ENCODE measurements at places on chromosomes 7 and 10.

DNA sequence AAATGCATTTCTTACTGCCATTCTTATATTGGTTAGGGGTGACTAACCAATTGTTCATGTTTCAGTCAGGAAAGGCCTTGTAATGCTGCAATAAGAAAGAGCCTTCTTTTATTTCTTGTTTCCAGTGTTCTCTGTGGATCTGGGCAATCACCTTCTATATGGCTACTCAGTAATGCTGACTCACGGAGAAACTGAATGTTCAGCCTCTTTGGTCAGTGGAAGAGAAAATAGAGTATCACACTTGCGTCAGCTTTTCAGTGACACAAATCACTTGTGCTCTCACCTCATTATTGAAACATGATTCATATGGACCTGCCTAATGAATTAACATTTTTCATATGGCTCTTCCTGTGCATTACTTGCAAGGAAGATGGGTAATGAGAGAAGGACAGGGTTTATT, 243.9 kb upstream of the POT1 start:
- DNase-seq = no peak

DNA sequence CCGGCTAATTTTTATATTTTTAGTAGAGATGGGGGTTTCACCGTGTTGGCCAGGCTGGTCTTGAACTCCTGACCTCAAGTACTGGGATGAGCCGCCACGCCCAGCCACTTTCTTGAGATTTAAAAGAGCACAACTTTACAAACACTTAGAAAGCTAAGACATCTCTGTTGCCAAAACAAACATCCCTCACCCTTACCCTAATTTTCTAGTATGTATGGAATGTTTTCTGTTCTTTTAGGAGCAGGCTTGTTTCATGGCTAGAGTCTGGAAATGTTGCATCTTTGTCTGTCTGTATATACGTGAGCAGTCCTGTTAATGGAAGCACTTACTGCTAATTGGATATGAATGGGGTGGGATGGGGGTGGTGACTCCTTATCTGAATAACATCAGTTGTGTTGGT, 2.9 kb downstream of the OLAH start:
- DNase-seq = no peak

- no peak for DNase-seq
Measured at GRCh38 chr10:6565588-6565987, 14.5 kb downstream of the PRKCQ start.

DNA sequence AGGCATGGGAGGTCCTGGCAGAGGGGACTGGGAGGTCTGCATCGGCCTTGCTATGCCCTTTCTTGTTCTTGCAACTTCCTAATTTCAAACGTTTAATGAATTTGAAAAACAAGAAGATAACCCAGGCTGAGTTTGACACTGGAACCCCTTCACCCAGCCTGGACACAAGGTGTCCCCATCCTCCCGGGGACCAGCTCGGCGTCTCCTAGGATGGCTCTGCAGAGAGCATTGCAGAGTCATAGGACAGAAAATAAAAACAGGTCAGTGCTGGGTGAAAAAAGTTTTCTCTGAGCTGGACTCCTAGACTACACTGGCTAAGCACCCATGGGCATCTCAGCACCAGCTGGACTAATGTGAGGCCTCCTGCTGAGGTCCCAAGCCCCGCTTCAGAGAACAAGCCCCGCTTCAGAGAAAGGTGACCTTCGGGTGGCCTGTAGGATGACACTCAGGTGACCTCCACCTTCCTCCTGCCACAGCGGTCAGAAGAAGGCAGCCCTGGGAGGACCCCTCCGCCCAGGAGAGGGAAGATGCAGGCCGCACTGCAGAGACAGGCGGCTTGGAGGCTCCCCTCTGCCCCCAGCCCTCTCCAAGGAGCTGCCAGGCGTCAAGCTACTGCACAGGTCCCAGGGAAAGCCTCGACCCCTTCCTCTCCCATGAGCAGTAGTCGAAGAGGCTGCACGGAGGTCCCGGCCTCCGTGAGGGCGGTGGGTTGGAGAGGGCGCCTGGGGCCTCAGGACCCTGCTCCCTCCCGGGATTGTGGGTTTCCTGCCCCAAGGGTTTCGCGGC, 9.3 kb upstream of the UNCX start:
- DNase-seq = no peak

DNA sequence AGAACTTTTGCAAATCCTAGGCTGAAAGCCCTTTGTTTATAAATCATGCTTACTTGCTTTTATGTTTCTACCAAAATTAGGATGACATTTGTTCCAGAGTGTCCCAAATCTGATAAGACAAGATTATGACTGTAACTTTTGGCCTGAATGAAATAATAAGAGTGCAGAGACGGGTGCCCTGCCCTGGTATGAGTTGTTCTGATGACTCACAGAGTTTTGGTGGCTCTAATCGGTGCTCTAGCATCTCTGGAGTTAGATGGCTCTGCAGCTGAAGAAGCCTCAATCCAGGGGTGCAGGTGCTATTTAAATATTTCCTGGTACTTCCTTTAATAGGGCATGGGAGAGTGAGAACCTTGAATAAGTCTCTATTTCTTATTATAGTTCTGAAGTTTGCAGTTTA, 102.2 kb upstream of the ELMO1 start:
- DNase-seq = no peak

- no peak for DNase-seq
Measured at GRCh38 chr10:110576220-110576619, 8.7 kb downstream of the SMC3 start.

DNA sequence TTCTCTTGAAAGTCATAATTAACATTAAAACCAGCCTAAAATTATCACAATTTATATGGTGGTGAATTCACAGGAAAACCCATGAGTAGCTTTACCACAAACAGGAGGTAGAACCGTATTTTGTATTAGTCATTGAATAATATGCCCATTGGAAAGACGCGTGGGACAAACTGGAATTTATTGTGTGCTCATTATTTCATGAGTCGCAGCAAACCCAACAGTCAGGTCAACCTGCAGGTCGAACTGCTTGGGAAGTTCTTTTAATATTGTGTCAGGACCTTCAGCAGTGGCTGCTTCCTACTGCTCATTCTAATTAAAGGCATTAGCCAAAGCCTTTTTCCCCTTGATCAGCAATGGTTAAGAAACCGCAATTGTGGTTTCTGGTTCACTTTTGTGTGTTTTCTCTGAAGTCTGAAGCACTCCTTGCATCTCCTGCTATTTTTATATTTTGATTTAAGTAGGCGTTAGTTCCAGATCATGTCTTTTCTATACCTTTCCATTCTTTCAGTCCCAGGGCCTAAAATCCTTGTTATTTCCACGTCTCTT, 100.1 kb downstream of the RAB11FIP2 start:
- no peak for DNase-seq

- DNase-seq = no peak
Measured at GRCh38 chr7:101987494-101987893, 170.1 kb downstream of the CUX1 start.
